SJSA1 (cell line): ENCODE measurements at places on chromosomes 16 and 17. TPM values are rescaled to one million over a fixed set of nuclear protein-coding genes. Genes with fewer than 3 reads are reported as not detected.

GRCh38 chr17:71203953-71204352 lies 916.9 kb upstream of the SOX9 start:
- H3K36me3 ChIP-seq, result no peaks in the 10 kb centered on the region
- H3K4me1 ChIP-seq, result no peaks in the 10 kb centered on the region
- no peaks in the 10 kb centered on the region for H3K27me3 ChIP-seq
- DNase-seq, result no peak
- H3K4me3 ChIP-seq, result no peak overlapping the region
- H3K27ac ChIP-seq, result no peak overlapping the region

DNA sequence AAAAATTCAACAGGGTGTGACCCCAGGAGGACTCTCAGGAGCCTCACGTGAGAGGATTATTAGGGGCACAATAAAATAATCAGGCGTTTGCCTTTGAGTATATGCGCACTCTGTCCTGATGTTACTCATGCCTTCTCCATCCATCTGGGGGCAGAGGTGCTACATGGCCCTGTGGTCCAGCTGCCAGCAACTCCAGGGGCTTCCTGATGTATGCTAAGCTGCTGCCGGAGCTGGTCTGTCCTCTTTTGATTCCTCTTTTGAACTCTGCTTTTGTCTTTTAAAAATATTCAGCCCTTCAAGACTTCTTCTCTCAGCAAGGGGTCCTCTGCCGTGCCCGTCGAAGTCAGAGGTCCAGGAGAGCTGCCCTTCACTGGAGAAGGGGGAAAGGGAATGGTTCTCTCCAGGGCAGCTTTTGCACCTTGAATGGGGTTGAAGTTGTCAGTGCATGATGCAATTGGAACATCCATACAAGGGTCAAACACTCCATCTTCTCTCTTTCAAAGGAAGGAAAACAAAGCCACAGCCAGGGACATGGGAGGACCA lies 431.4 kb downstream of the SHISA9 start:
- no peaks in the 10 kb centered on the region for H3K36me3 ChIP-seq
- no peak overlapping the region for H3K4me3 ChIP-seq
- H3K27ac ChIP-seq, result no peak overlapping the region
- H3K4me1 ChIP-seq, result no peaks in the 10 kb centered on the region

DNA sequence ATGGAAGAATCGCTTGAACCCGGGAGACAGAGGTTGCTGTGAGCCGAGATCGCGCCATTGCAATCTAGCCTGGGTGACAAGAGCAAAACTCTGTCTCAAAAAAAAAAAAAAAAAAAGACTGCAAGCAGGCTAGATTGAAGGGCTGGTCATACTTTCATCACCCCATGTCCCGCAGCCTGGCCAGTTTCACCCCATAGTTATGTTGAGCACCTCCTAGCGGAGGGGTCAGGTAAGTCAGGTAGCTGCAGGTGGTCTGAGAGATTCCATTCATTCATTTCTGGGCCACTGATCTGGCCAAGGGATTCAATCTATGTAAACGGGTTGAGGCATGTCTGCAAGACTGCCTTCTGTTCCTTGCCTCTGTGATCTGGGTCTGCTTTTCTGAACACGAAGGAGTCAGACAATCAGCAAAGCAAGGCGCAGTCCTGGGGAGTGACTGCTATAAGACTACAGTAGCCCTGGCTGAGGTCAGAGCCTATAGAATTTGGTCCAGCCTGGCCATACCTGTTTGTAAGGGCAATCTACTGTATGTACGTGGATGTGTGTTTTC lies 23.6 kb upstream of the BPTF start:
- DNase-seq, result no peak
- no peaks in the 10 kb centered on the region for H3K4me1 ChIP-seq
- H3K27ac ChIP-seq, result no peak overlapping the region

- H3K36me3 ChIP-seq, result peaks cover 7% of the 10 kb centered on the region
- H3K27me3 ChIP-seq, result no peaks in the 10 kb centered on the region
- H3K27ac ChIP-seq, result no peak overlapping the region
These were observed 81.1 kb downstream of the TBC1D16 start for GRCh38 chr17:79954281-79955166.

DNA sequence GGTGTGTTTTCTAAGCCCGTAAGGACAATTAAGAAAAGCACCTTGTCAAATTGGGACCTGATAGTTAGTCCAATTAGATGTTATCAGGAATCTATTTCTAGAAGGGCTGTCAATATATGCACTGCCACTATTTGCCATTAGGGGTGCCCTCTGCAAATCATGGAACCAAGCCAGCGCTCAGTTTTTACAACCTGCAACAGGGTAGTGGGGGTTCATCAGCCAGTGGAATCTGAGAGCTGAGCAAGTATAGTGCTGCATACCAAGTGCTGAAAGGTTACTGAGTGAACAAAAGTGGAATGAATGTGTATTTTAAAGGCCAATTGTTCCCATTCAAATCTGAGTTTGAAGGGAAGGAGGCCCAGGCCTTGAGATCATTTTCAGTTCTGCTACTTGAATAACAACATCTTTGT lies 10.4 kb downstream of the PRR11 start:
- no peak overlapping the region for H3K4me3 ChIP-seq
- H3K27ac ChIP-seq, result no peak overlapping the region
- peaks cover 56% of the 10 kb centered on the region for H3K36me3 ChIP-seq
- H3K27me3 ChIP-seq, result no peaks in the 10 kb centered on the region
- H3K4me1 ChIP-seq, result peaks cover 12% of the 10 kb centered on the region

- H3K36me3 ChIP-seq, result no peaks in the 10 kb centered on the region
- H3K4me1 ChIP-seq, result peaks cover 35% of the 10 kb centered on the region
- H3K27me3 ChIP-seq, result no peaks in the 10 kb centered on the region
These were observed 58.1 kb downstream of the SOCS3 start for GRCh38 chr17:78301821-78302213.

- peaks cover 4% of the 10 kb centered on the region; the same call in 1 of the 2 replicates for H3K4me1 ChIP-seq
- peaks cover 18% of the 10 kb centered on the region for H3K36me3 ChIP-seq
- DNase-seq, result no peak
- H3K27ac ChIP-seq, result no peak overlapping the region
These were observed 9.5 kb downstream of the DOK4 start for GRCh38 chr16:57476546-57477410.

DNA sequence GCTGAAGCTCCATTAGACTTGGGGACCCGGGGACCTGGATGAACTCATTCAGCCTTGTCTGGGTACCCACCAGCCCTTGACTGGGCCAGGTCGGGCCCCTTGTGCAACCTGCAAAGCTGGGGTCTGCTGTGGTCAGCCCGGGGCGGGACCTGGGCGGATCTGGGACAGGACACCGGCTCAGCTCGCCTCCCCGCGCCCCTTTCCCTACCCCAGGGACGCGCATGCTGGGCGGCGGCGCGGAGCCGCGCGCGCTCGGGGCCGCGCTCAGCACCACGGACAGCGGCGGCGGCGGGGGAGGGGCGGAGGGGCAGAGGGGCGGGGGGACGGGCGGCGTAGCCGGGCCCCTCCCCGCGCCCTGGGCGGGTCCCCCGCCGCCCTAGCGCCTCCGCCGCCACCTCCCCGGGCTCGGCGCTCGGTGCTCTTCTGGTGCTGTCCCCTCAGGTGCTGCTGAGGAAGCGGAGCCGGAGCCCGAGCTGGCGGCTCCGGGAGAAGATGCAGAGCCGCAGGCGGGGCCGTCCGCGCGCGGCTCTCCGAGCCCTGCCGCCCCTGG lies 7.4 kb downstream of the ACD start:
- H3K36me3 ChIP-seq, result peaks cover 36% of the 10 kb centered on the region
- peaks cover 46% of the 10 kb centered on the region for H3K27me3 ChIP-seq
- H3K4me1 ChIP-seq, result peaks cover 30% of the 10 kb centered on the region
- no peak for DNase-seq
- peak overlapping the region; percentile 74 for H3K4me3 ChIP-seq

GRCh38 chr17:19978209-19978802 lies 678 bp upstream of the AKAP10 start:
- peak overlapping the region; percentile 82 for H3K4me3 ChIP-seq
- peaks cover 13% of the 10 kb centered on the region for H3K4me1 ChIP-seq
- peak overlapping the region; percentile 83 for H3K27ac ChIP-seq

GRCh38 chr17:77441130-77441920 lies 300.6 kb downstream of the SEC14L1 start:
- no peak overlapping the region for H3K4me3 ChIP-seq
- DNase-seq, result no peak
- no peak overlapping the region for H3K27ac ChIP-seq
- peaks cover 23% of the 10 kb centered on the region for H3K36me3 ChIP-seq

DNA sequence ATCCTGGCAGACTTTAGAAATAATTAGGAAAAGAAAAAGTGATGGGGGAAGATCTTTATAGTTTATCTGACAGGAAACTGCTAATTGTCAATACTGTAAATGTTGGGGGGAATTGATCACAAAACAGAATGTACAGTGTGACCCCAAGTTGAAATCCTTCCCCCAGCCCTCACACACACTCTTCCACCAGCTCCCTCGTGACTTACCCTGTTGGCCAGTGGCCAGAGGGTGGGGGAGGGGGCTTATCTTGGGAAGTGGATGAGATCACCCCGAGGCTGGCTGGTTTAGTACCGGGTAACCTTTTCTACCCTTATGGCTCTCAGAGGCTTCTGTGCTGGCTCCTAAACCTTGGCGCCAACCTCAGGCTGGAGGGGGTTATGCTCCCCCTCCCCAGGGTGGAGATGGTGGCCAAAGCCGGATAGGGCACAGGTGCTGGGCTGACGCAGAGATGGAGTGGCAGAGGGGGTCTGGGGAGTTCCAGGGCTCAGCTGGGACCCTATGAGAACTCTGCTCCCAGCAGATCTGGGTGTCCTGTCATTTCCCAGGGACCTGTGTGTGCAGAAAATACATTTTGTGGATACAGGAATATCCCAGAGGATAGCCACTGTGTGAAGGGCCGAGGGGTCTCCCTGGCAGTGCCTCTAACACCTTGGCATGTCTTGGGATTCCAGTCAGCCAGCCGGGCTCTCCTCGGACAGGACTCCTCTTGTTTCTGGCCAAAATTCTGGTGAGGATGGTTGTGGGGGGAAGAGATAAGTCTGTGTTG lies 18.6 kb downstream of the CDH16 start:
- no peak overlapping the region for H3K27ac ChIP-seq
- peaks cover 13% of the 10 kb centered on the region for H3K4me1 ChIP-seq
- no peaks in the 10 kb centered on the region for H3K27me3 ChIP-seq
- no peaks in the 10 kb centered on the region for H3K36me3 ChIP-seq
- no peak overlapping the region for H3K4me3 ChIP-seq

DNA sequence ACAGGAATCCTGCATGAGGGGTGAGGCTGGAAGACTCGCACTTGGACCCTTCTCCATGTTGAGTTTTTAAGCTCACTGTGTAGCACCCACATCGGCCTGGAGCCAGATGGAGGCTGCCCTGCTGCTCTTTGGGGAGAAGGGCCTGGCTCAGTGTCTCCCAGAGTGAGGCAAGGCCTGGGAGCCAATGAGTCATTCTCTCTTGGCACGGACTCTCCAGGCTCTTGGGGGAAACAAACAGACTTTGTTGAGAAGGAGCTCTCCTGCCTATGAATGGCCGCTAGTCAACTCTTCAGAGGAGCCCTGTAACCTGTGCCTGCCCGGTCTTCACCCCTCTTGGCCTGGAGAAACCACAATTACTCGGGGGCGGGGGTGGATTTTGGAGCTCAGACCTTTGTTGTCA lies 50.8 kb upstream of the MAF start:
- peaks cover 6% of the 10 kb centered on the region for H3K4me1 ChIP-seq
- peak; percentile 67 for DNase-seq
- H3K4me3 ChIP-seq, result no peak overlapping the region
- H3K27me3 ChIP-seq, result no peaks in the 10 kb centered on the region
- H3K27ac ChIP-seq, result no peak overlapping the region

DNA sequence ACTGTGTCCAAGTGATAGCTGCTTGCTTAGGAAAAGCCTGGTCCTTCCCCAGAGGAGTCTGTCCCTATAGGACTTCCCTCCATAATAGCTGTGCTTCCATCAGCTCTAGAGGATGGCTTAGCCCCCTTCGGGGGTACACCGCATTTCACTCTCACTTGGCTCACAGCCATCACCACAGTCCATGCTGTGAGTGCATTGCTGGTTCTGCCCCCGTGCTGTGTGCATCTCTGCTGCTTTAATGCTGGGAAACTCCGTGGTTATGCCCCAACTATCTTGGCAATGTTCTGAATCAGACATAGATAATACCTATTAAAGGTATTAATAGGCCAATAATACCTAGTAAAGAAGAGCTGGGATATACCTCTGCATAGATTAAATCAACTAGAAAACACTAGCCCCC lies 58.3 kb downstream of the SIAH1 start:
- no peak for DNase-seq
- H3K4me1 ChIP-seq, result peaks cover 27% of the 10 kb centered on the region
- H3K27me3 ChIP-seq, result no peaks in the 10 kb centered on the region

Gene ZNF23
- total RNA-seq, result 8.6 and 17.6 TPM in 2 replicates

Gene NPIPA2
- total RNA-seq, result 0.13 TPM in 1 of 2 replicates, not detected in the other

Gene ATP2A1
- 0.53 TPM in 1 of 2 replicates, not detected in the other for total RNA-seq

Gene DCTN5
- total RNA-seq, result 22.4 and 57.8 TPM in 2 replicates

Gene SLC5A11
- total RNA-seq, result 0.16 TPM in 1 of 2 replicates, not detected in the other

Gene CCR7
- not detected in 2 replicates for total RNA-seq

Gene NT5M
- total RNA-seq, result 0.69 and 0.87 TPM in 2 replicates

Gene HBQ1
- total RNA-seq, result not detected in 2 replicates

Gene PROCA1
- total RNA-seq, result 0.53 and 0.69 TPM in 2 replicates

Gene NUFIP2
- 28.8 and 36.2 TPM in 2 replicates for total RNA-seq
